ENCODE measurements at places on chromosomes 7 and 10.

DNA sequence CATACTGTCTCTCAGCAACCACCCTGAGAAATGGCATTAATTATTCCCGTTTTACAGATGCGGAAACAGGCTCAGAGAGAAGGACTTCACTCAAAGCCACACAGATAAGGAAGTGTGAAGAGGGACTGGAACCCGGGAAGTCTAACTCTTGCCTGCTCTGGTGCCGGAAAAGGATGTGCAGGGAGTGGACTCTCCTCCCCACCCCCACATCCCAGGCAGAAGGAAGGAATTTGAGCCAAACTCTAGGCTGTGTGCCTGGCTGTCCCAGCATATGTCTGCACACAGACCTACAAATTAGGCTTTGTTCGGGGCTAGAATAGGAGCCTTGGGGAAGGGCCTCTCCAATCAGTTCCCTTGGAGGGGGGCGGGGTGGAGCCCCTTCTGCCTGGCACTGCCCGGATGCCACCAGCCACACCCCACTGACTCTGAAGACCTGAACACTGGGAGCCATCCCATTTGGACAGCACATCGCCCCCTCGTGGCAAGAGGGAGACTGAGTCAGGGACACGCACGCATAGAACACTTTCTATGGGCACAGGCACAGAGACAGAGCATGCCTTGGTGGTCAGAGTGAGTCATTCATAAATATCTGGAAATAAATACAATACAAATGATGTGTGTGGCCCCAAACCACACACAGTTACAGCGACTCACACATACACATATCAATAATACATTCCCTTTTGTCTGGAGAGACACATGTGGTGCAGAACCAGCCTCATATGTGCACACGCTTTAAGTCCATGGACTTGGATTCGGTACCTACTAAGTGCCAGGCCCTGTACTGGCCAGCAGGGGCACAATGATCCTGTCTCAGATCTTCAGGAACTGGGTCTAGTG lies 13.1 kb downstream of the LZTS2 start:
- DNase-seq = peak; percentile 92
- no peak overlapping the region for H3K27ac ChIP-seq
- peaks cover 4% of the 10 kb centered on the region for H3K27me3 ChIP-seq
- H3K36me3 ChIP-seq = no peaks in the 10 kb centered on the region

GRCh38 chr7:132455378-132455777 lies 120.9 kb downstream of the PLXNA4 start:
- no peak overlapping the region for H3K27ac ChIP-seq
- H3K27me3 ChIP-seq = no peaks in the 10 kb centered on the region
- no peak for DNase-seq
- no peaks in the 10 kb centered on the region for H3K36me3 ChIP-seq
- H3K4me3 ChIP-seq = no peak overlapping the region

DNA sequence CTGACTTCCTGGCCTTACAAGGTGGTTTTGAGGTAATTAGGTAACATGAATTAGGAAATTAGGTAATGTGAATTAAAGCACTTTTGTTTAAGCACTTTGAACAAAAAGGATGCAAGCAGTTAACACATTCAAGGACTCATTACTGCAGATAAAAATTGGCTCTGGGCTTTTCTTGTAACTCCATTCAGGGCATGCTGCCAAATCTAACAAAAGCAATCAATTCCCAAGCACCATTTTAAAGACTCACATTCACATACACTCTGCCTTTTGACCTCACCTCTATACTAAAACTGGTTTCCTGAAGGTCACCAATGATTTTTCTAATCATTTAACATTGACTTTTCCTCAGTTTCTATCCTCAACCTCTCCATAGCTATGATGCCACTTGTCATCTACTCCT lies 251.2 kb upstream of the RHOBTB1 start:
- H3K27me3 ChIP-seq = no peaks in the 10 kb centered on the region
- DNase-seq = no peak
- H3K4me3 ChIP-seq = no peak overlapping the region
- no peaks in the 10 kb centered on the region for H3K4me1 ChIP-seq

DNA sequence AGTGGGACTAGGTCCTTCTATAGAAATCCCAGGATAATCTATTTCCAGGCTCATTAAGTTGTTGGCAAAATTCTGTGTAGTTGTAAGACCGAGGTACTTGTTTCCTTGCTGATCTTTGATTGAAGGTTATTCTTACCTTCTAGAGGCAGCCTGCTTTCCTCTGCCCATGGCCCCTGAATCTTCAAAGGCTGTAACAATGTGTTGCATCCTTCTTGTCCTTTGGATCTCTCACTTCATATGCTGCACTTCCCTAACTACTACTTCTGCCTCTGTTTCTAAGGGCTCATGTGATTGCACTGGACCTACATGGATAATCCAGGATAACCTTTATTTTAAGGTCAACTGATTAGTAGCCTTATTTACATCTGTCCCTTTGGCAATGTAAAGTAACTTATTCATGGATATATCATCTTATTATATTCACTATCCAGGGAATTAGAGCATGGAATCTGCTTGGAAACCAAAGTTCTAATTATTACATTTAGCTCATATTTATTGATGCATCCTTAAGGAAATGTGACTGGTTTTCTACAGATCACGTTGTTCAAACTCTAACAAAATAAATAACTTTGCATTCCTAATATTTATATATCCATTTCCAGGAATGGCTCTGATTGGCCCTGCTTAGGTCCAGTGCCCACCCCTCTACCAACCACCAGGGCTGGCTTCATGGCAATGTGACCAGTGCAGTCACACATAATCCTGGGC lies 85.6 kb downstream of the IMMP2L start:
- no peaks in the 10 kb centered on the region for H3K27me3 ChIP-seq
- H3K27ac ChIP-seq = no peak overlapping the region
- no peak overlapping the region for H3K4me3 ChIP-seq
- DNase-seq = no peak

- H3K4me3 ChIP-seq = no peak overlapping the region
- no peak overlapping the region for H3K27ac ChIP-seq
- no peaks in the 10 kb centered on the region for H3K4me1 ChIP-seq
- H3K27me3 ChIP-seq = peaks cover 44% of the 10 kb centered on the region
- DNase-seq = no peak
- H3K36me3 ChIP-seq = no peaks in the 10 kb centered on the region
Measured at GRCh38 chr7:157694376-157694665, 357.5 kb downstream of the DNAJB6 start.

DNA sequence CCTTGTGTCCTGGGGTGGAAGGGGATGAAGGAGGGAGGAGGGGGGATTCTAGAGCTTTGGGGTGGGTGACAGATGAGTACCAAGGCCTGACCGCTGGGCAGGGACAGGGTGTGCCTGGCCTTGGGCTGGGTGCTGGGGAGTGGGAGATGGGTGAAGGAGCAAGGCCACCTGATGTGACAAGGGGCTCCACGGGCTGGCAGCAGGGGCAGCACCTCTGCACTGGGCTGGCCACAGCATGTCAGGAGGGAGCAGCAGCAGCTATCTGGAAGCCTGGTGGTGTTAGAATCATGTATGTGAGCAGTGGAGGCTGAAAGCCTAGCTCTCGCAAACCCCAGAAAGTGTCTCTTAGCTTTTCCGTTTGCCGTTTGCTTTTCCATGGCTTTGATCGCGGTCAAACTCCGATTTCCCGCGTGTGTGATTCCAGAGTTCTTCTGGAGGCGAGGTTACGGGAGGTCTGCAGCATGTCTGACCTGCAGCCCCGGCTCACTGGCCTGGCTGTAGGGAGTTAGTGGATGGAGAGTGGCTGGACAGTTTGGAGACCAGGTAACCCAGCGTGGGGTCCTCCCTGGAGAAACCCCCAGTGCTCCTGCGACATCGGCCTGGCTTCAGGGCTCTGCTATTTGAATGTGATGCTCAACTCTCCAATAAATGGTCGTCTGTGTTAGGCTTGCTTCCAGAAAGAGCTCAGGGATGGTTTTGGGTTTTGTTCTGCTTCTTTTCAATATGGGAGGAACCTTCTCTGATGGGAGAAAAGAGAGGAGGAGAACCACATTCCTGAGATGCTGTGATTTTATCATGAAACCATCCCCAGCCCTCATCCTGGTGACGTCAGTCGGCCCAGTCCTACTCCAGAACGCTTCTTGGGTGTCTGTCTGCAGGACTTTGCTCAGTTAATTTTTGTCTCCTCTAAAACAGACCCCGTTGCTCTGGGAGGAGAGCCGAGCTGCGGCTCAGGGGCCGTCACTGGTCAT lies 105.5 kb downstream of the CUX1 start:
- H3K27ac ChIP-seq = peak overlapping the region; percentile 40
- DNase-seq = peak; percentile 78
- peaks cover 2% of the 10 kb centered on the region for H3K4me1 ChIP-seq

DNA sequence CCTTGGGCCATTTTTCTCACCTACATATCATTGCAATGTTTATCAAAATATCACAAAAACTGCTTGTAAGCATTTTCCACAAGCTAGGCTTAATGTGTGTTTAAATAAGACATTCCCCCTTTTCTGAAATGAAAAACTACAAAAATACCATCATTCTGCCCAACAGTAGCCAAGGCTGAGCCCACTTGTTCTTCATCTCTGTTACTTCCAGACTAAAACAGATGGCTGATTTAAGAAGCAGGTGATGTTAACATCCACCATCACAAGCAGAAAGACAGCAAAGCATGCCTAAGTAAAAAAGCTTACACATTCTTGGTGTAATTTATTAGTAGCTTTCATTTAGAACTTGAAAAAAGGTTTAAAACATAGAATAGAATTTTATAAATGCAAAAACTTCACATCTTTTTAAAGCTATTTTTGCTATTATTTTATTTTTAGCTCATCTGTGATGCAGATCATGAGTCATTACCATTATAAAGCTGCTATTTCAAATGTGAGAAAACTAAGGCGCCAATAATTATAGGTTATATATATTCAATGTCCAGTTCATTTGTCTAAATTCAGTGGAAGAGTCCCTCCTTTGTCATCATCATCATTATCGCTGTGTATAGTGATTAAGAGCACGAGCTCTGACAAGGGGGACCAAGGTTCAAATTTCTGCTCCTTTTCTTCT lies 109.4 kb downstream of the RELN start:
- no peak overlapping the region for H3K27ac ChIP-seq
- H3K27me3 ChIP-seq = no peaks in the 10 kb centered on the region
- no peak overlapping the region for H3K4me3 ChIP-seq
- H3K36me3 ChIP-seq = no peaks in the 10 kb centered on the region
- H3K4me1 ChIP-seq = no peaks in the 10 kb centered on the region

- H3K36me3 ChIP-seq = no peaks in the 10 kb centered on the region
- no peak overlapping the region for H3K27ac ChIP-seq
- no peak overlapping the region for H3K4me3 ChIP-seq
- DNase-seq = peak; percentile 43
Measured at GRCh38 chr7:76259124-76260093, 43.1 kb upstream of the HSPB1 start.

DNA sequence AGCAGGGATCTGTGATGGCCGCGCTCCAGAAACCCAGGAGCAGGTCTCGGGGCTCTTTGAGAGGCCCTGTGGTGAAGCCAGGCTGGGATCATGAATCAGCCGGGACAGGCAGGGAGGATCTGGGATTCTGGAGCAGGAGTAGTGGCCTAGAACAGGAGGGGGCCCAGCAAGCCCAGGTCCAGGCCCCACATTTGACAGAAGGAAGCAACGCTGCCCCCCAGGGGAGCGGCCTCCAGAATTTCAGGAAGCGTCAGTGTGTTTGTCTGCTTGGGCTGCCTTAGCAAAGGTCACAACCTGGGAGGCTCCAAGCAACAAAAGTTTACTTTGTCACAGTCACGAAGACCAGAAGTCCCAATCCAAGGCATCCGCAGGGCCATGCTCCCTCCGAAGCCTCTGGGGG lies 36.8 kb downstream of the CLRN3 start:
- no peaks in the 10 kb centered on the region for H3K36me3 ChIP-seq
- no peaks in the 10 kb centered on the region for H3K4me1 ChIP-seq
- no peak overlapping the region for H3K4me3 ChIP-seq
- H3K27ac ChIP-seq = no peak overlapping the region
- no peak for DNase-seq

- H3K36me3 ChIP-seq = no peaks in the 10 kb centered on the region
- H3K27ac ChIP-seq = no peak overlapping the region
- DNase-seq = no peak
- no peak overlapping the region for H3K4me3 ChIP-seq
Measured at GRCh38 chr10:21584834-21585530, 51.0 kb downstream of the MLLT10 start.

Measured in mesendoderm (in vitro differentiated cells).